Fibroblast of skin of left biceps (primary cell): ENCODE measurements at places on chromosomes 4 and X.

GRCh38 chr4:157204634-157205244, 15.8 kb upstream of the GRIA2 start:
- no peak for DNase-seq

GRCh38 chrX:7109838-7110793, 37.4 kb upstream of the STS start:
- no peak for DNase-seq

- no peak for DNase-seq
These were observed 52.3 kb upstream of the CRMP1 start for GRCh38 chr4:5945171-5945570.

DNA sequence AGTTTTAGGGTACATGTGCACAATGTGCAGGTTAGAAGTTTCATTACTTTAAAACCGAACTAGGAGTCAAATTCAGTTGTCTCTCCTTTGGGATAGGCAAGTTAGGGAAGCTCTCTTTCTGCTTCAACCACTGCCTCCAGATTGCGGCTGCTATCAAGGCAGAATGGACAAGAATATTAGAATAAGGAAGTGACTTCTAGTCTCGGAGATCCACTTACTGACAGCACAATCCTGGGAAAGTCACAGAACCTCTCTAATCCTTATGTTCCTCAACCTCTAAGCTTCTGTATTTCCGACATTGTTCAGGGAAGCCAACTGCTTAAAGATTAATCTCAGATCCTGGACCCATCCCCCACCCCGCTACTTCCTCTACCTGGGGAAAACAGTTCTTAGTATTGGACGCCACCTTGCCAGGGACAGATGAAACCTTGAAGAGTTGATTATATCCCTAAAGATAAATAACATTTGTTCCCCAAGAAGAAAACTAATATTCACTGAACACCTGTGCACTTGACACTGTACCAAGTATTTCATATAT, 2.1 kb downstream of the NUP62CL start:
- no peak for DNase-seq

DNA sequence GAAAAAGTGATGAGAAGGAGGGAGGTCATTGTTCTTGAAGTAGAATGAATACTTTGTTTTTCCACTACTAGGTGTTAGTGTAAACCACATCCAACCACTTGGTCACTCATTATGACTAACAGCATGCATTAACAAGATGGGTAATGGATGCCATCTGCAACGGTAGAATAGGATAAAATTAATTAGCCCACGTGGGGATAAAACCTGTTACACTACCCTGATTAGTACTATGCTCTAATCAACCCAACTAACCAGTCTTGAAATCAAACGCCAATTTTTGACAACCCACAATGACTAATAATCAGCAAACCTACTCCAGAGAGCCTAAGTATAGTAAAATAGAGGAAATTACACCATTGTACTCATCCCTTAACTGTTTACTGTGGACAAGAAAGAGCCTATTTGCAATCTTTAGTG, 93.4 kb upstream of the MCF2 start:
- DNase-seq, result no peak

- no peak for DNase-seq
These were observed 751 bp upstream of the RGS12 start for GRCh38 chr4:3291969-3292570.

GRCh38 chr4:124943145-124943889, 230.8 kb upstream of the ANKRD50 start:
- DNase-seq, result no peak

GRCh38 chr4:3311489-3312171, 18.8 kb downstream of the RGS12 start:
- no peak for DNase-seq

DNA sequence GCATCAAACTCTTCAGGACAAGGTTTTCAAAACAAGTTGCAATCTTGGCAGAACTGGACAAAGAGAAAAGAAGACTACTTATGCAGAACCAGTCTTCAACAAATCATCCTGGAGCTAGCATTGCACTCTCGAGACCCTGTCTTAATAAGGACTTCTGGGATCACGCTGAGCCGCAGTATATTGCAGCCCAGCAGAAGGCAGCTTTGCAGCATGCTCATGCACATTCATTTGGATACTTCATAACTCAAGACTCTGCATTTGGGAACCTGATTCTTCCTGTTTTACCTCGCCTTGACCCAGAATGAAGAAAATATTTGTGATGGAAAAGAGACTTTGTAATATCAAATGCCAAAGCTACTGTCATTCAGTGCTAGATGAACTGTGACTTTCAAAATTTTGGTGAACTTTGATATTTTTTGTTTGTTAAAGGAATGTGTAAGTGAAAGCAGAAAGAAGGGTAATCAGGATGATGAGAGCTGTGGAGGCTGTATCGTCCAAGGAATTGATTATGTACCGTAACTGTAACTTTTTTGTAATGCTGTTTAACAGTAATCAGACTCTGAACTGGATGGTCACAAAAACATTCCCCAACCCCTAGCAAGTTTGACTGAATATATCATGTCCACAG, 27.2 kb downstream of the HSPA4L start:
- no peak for DNase-seq

DNA sequence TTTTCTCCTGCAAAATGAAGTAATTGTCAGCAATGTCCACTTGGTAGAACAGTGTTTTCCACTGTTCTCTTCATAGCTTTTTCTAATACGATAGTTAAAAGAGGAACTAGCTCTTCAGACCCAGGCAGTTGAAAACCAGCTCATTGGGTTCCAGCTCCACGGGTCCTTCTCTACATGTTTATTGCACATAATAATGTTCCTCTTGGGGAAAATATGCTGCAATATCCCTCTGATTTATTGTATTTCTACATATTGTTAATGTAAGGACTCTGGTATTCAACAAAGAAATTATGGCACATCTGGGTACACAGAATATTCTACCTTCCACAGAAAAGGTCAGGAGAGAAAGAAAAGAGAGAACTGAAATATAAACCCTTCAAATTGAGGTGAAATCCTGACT, 473.4 kb downstream of the TRIML1 start:
- DNase-seq, result no peak

- DNase-seq, result no peak
These were observed 11.5 kb downstream of the CLCN4 start for GRCh38 chrX:10168226-10168625.

GRCh38 chr4:114025176-114025777, 45.8 kb upstream of the ARSJ start:
- no peak for DNase-seq

DNA sequence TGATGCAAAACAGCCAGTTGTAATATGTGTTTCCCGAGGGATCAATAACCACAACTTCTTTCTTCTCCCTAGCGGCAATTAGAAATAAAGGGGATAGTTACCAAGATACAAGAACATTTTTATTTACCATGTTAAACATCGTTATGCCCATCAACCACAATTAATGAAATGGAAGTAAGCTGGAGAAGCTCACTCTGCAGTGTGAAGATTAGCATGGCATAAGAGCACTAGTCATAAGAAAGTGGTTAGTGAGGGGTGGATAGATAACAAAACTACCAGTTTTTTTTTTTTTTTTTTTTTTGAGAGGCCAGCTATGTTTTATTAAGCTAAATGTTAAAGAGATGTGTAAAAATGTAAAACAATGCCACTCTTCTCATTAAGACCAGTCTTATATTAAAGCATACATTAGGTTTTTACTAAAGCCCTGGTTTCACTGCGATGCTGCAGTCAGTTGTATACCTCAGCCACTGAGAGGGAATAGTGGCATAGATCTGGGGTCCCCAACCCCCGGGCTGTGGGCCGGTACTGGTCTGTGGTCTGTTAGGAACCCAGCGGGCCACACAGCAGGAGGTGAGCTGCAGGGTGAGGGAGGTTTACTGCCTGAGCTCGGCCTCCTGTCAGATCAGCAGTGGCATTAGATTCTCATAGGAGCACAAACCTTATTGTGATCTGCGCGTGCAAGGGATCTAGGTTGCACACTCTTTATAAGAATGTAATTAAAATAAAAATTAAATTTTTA, 27.9 kb upstream of the NFXL1 start:
- DNase-seq, result no peak

GRCh38 chr4:4419896-4420295, 33.0 kb downstream of the NSG1 start:
- DNase-seq, result no peak

- no peak for DNase-seq
These were observed 608 bp downstream of the TAF1 start for GRCh38 chrX:71366674-71367256.

DNA sequence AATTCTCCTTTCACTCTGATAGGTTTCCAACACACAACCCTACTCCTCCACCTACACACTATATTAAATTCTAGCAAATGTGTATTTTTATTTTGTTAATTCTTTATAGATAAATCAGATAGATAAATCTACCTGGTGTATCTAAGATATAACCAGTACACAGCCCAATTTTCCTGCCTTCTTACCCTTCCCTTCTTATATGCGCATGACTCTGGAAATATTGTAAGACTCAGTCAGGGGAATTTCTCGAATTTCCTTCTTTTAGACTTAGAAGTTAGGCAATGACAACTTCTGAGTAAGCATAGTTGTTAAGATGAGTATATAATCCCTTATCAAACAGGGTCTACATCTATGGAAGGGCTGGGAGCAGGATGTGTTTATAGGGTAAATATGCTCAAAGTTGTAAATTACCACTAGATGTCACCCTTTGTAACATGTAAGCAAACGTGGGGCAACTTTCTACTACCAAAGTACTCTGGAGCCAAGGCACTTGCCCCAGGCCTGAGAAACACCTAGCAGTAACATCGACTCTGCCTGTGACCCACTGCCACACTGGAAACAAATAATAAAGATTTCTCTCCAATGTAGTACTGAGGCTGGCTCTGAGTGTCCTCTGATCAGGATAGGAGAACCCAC, 444.7 kb downstream of the IQCM start:
- peak; percentile 8 for DNase-seq

DNA sequence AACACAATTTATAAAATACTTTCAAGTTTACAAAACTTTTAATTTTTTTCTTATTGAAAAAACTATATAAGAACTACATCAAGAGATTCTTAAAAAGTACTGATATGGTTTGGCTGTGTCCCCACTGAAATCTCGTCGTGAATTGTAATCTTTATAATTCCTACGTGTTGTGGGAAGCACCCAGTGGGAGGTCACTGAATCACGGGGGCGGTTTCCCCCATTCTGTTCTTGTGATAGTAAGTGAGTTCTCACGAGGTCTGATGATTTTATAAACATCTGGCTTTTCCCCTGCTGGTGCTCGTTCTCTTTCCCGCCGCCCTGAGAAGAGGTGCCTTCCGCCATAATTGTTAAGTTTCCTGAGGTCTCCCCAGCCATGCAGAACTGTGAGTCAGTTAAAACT, 88.5 kb downstream of the FRAS1 start:
- DNase-seq, result no peak

- DNase-seq, result no peak
These were observed at the start of gene PDGFC for GRCh38 chr4:156971676-156972378. Gene PDGFC, minus strand, starts transcription at chr4:156971799. Its CDS starts 896 bp downstream, at chr4:156970903.

GRCh38 chr4:169199184-169199583, 71.6 kb downstream of the SH3RF1 start:
- DNase-seq, result no peak

DNA sequence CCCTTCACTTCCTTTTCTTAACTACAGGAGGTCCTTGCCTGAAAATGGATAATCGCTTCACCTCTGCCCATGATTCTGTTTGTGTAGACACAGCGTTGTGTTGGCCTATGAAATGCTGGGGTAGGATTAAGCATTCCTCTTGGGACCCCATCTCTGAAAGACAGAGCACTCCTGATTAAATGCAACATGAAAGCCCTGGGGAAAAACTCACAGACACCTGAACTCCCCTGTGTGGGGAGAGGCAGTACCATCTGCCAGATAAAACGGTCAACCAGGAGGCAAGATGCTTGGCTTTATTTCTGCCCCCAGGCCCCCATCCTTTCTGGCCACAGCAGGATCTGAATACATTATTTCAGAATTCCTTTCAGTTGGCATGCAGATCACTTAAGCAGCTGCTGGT, 1.9 kb downstream of the LGI2 start:
- DNase-seq, result no peak

DNA sequence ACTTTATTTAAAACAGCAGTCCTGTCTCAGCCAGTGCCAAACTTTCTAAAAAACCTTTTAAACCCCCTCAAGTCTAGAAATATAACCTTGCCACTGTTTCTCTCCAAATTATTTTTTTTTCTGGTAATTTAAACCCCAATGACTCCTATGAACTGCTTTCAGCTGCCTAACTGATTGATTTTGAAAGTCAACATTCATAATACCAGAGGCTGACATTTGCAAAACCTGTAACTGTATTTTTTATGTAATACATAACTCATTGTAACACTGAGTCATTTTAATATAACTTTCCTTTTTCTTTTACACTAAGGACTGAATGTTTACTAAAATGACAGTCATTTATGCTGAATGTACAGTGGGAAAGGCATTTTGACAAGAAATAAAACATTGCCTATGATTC, 19.1 kb upstream of the EGFL6 start:
- DNase-seq, result no peak

- DNase-seq, result no peak
These were observed 129.1 kb downstream of the FBXO8 start for GRCh38 chr4:174154215-174154854.

- no peak for DNase-seq
These were observed 151.8 kb downstream of the CCNG2 start for GRCh38 chr4:77308843-77309242.

DNA sequence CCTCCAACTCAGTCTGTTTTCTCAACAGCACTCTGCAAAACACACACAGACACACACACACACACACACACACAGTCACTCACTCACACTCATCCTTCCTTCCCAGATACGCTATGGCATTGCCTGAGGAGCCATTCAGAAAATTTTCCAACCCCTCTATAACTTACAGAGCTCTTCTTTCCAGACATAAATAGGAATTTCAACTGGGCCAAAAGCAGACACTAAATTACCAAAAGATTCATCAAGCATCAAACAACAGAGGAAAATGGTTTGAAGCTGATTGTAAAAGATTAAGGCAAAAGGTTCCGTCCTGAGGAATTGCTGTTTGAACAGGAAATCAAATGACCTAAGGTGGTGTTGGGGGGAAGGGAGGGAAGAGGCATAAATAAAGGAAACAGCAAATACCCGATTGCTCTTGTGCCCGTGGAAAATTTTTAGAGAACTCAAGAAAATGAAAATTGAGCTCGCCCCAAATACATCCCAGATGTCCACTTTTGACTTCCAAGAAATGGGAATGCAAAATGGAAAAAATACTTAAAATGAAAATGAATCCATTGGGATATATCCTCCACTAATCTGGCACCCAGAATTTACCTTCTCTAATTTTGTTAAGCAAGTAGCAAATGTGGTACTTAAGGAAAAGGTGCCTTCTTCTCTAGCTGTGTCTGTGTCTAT, 183.6 kb downstream of the QDPR start:
- no peak for DNase-seq

DNA sequence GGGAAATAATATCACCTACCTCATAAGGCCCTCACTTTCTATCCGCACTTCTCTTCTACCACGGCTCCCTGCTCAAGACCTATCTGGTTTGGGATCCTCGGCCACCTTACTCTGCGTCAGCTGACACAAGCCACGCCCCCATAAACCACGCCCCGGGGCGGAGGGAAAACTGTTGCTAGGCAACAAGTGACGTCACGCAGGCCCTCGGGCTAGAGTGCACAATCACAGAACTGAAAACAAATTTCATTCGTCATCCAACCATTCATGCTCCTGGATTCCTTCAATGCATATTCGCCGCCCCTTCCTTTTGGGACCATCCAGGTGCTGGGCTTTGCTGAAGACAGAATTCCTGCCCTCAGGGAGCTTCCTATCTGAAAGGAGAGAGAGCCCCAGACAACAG, 66.3 kb downstream of the SMC1A start:
- no peak for DNase-seq
